PC-3 (cell line): ENCODE measurements at places on chromosomes 11 and 22. TPM values are rescaled to one million over a fixed set of nuclear protein-coding genes. Genes with fewer than 3 reads are reported as not detected.

The NFAM1 gene
- 0.11 TPM in 1 of 2 replicates, not detected in the other for total RNA-seq

The APOBEC3B gene
- total RNA-seq = 11.3 TPM in 2 replicates

DNA sequence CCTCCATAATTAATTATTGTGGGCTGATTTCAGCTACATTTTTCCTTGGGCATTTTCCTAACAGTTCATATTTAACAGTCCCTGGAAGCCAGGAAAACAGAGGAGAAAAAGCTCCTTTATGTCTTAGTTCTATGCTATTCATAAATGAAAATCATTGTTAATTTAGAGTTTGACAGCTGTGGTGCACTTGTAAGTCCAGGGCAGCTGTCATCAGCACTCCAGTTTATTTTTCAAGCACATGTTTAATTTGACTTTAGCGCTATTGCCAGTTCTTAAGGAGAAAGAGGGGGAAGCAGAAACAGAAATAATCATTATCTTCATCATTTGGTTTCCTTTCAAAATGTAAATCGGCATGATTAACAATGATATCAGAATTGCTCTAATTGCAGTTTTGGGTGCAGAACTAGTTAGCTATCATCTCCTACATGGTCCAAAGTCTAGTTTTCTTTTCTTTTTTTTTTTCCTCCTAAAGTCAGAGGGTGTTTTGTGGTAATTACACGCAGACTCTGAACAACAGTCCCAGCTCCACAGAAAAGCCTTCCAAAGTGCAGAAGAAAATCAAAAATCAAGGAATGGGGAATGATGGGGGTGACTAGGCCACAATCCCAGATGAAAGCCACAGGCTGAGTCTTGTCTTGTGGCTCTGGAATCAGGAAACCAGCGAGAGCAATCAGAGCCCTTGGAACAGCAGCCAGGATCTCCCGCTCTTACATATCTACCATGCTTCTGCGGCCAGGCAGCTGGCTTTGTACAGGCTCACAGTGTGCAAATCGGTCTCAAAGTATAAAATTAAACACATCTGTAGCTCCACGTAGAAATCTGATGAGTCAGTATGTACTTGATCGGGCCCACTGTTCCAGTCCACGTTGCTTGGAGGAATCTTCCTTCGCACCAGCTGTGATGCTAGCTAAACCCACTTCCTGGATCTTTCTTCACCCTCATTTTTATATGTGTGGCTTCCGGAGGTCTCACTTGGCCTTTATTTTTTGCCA, 91.9 kb downstream of the SPON1 start:
- DNase-seq = no peak

The MS4A3 gene
- not detected in 2 replicates for total RNA-seq

GRCh38 chr22:50531962-50532674, 2.3 kb upstream of the TYMP start:
- DNase-seq = peak; percentile 43
